ENCODE measurements at places on chromosomes 5 and 9. TPM values are rescaled to one million over a fixed set of nuclear protein-coding genes. Genes with fewer than 3 reads are reported as not detected.

The RHOBTB3 gene
- polyA plus RNA-seq: 8.1 TPM

The GTF3C5 gene
- 47.3 TPM for polyA plus RNA-seq

The CPLANE1 gene
- polyA plus RNA-seq: 0.22 TPM

The IFNA5 gene
- not detected for polyA plus RNA-seq

The NEURL1B gene
- 4.1 TPM for polyA plus RNA-seq

All from small intestine (tissue), 16 donors.